ENCODE measurements at places on chromosomes 6 and 20.

- no peak for DNase-seq
Observed at GRCh38 chr20:3738111-3739053, 5.9 kb downstream of the HSPA12B start.

GRCh38 chr6:4914420-4915159 is 89.2 kb downstream of the RPP40 start:
- DNase-seq: no peak

DNA sequence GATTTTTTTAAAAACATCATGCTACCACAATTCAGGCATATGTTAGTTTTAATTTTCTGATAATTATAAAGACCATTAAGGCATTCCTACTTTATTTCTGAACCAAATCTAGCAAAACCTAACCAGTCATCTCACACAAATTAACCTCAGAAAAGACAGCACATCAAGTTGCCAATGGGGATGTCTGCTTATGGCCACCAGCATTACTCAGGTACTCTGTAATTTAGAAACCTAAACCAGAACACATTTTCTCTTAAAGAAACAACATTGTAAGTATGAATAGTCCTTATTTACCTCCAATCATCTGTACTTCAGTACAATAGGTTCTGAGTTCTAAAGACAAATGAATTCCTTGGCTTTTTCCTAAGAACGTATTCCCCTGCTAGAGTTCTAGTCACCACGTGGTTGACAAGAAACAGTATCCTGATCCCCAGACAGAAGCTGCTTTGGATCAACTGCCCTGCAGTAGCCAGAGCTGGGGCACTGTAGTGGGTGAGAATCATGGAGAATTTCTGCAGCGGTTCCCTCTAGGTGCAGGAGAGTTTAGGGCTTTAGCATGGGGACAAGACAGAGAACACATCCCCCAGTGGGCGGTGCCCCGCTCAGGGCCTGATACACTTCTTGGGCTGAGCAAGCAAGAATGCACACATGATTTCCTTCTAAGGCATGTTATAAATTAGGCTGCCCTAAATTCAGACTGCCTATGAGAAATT is 15.4 kb downstream of the GCLC start:
- DNase-seq: no peak

DNA sequence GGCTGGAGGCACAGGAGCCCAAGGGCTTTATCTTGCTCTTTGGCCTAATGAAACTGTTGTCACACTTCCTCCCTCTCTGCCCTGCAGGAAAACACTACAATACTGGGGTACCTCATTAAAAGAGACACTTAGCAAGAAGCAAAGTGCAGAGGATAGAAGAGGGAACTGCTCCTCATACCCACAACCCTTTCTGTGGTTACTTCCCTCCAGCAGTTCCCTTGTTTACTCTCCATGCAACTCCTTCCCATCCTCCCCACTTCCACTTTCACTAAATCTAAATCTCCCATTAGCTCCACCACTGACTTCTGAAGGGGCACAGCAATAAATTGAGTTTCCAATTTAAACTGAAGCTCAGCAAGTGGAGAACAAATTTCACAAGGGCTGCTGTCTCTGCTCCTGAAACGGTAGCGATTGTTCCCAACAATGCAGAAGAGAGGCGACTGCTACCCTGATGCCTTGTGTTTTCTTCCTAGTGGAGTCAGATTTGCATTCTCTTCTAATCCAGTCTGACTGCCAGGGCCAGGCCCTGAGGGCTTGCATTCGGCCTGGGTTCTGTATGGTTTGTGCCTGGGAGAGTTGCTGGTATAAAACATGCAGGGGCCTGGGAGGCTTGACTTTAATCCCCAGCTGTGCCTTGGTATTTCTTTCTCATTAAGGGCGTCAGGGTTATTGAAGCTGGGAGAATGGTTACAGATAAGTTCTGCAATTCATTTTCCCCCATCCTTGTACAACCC is 454.7 kb downstream of the TFAP2B start:
- DNase-seq: no peak

DNA sequence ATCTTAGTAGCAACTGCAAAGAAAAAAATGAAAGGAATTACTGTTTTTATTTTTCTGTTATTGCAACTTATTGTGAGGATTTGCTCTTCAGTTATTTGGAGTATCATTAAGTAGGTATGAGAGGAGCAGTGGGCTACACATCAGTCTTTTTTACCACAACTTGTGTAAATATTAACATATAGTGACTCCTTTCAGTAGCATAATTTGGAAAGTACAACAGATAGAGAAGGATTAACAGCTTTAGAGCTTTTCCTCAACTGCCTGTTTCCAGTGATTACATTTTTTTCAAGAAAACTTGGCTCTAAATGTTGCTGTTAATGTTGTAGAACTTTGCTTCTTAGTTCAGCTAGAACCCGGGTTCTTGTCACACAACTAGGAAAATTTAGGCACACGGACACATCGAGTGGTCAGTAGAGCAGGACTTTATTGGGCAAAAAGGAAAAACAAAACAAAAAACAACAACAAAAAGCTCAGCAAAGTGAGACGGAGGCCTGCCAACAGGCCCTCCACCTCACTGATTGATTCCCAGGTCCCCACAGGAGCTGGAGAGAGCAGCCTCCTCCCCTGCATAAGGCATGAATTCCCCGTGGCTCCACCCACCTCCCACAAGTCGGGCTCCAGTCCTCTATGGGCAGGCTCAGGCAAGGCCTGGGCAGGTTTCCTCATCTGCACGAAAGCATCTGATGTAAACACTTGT is 75.1 kb downstream of the ADGRG6 start:
- no peak for DNase-seq

DNA sequence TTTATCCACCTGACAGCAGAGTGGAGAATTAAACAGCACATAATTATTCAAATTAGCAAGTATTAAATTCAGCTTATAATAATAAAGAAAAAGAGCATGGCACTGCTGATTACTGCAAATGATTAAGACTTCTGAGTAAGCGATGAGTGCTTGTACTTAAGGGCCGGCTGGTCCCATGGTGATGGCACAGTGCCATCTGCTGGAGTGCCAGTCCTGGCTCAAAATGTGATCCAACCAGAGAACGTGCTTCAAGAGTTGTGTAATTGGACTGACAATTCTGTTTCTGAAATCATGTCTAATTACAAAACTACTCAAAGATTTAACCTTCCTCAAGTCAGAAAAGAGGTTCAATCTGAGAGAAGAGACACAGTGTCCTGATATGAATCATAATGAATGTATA is 181.6 kb upstream of the RGS17 start:
- DNase-seq: no peak

- DNase-seq: no peak
Observed at GRCh38 chr20:2946988-2947961, 74.0 kb downstream of the PTPRA start.

DNA sequence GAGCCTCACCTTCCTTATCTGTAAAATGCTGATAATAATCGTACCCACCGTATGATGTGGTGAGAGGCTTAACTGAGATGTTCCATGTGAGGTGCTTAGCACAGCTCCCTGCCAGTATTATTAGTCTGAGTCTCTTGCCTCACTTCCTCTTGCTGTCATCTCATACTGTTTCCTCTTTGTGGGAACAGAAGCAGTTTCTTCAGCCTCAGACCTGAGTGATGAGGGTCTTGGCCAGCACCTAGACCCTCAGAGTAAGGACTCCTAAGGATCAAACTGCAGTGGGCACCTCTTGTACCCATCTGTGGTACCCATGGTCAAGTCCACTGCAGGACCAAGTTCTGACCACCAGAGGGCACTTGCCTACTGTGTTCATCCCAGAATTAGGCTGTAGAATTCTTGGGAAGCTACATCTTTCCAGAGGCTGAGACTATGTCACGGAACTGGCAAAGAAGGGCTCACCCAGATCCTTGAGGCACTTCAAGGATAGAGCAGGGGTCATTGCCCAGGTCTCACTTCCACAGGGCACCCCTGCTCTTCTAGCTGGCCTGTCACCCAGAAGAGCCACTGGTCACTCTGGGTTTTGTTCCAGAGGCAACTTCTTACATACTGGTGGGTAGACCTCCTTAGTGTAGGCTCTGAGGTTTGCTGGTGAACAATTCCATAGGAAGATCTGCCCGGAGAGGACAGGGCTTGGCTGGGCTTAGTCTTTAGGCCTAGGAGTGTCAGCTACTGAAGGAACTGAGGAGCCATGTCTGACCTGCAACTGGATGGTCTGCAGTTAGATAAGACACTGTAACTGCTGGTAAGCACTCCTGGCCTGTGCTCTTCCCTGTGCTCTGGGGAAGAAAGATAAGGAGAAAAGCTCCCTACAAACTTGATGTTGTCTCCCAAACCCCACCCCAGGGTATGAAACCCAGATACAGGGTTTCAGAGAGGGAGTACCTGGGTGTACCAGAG is 20.6 kb upstream of the SGK2 start:
- no peak for DNase-seq

- no peak for DNase-seq
Observed at GRCh38 chr6:80478030-80478429, 371.6 kb downstream of the BCKDHB start.

DNA sequence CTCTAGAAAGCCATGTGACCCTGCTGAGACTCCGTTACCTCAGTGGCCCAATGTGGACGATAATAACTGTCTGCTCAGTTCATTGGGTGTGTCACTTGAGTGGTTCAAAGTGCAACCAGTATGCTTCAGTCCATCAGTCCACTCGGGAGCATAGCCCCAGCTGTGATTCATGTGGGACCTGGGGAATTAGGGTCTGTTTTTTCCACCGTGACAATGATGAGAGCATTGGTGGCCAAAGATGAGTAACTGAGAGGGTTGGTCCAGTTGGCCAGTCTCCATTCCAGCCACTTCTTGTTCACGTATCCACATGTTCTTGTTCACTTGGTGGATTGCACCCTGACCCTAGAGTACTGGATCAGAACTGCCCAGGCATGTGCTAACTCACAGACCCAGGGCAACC is 403.6 kb downstream of the CD83 start:
- no peak for DNase-seq

DNA sequence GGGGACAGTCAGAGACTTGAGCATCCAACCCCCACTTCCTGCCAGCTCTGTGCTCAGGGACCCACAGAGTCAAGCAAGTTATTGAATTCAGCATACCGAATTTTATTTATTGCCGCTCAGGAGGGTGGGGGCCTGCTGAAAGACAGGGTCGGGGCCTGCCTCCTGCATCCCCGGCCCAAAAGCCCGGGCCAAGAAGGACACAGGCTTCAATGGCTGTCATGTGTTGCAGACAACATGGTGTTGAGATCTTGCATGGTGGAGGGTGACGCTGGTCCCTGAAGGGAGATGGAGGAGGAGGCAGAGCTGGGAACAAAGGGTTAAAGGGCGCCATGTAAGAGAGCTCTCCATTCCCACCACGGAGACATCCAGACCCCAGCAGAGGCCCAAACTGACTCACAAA is 698 bp downstream of the SFTA2 start:
- no peak for DNase-seq

GRCh38 chr20:38034108-38034649 is 633 bp downstream of the RPRD1B start:
- no peak for DNase-seq

GRCh38 chr20:50297498-50298376 is 107.1 kb downstream of the CEBPB start:
- DNase-seq: no peak

- DNase-seq: no peak
Observed at GRCh38 chr6:138722425-138723371, 50.9 kb upstream of the CCDC28A start.

DNA sequence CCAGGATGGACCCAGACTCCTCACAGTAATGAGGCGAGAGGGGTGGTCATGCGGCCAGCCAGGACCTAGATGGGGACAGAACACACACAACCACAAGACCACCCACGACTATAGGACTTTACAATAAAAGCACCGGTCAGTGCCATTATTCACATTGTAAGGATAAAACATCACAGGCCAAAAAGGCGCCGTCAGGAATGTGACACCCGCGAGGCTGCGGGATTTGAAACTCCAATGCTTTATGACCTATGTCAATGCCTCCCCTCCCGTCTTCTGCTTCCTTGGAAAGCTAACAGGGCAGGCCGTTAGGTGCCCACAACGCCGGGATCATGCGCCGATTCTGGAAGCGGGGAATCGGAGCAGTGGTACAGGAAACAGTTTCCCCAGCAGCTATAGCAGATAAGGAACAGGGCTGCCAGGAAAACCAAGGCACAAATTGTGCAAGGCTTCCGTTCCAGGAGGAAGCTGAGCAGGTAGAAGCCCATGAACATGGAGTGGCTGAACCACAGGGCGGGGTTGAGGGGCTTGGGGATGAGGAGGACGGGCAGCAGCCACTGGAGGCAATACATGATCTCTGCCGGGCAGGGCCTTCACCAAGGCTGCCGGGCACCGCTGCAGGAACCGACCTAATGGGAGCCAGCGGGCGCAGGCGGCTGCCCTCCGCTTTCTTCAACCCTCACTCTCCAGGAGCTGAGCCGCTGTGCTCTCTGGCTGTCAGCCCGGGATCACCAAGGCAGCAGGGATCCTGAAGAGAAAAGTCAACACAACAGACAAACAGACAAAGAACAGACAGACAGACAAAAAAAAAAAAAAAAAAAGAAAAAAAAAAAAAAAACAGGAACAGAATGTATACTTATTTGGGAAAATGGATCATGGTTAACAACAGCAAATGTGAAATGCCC is 2.2 kb upstream of the NNAT start:
- no peak for DNase-seq

DNA sequence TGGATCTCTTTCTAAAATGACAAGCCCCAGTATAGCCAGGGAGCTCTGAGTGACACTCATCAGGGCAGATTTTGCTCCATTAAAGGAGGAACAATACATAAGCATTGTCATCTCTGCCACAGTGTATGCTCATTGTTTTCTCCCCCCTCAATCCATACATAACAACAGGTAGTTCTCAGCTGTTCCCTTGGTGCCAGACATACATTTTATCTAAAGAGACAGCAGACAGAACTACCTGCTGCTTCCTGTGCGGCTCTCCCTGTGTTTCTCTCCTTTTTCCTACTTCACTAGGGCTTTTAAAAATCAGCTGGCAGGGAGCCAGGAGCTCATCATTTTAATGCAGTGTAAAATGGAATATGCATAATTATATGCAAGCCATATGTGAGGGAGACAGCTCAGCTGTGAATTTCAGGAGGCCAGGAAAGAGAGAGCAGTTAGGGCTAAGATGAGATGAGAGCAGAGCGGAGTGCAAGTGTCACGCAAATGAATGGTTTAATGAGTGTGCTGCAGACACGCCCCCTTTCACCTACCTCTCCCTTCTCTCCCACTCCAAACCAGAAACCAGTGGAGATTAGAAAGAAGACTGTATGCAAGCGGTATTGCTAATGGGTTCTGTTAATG is 96.0 kb downstream of the SOBP start:
- no peak for DNase-seq

DNA sequence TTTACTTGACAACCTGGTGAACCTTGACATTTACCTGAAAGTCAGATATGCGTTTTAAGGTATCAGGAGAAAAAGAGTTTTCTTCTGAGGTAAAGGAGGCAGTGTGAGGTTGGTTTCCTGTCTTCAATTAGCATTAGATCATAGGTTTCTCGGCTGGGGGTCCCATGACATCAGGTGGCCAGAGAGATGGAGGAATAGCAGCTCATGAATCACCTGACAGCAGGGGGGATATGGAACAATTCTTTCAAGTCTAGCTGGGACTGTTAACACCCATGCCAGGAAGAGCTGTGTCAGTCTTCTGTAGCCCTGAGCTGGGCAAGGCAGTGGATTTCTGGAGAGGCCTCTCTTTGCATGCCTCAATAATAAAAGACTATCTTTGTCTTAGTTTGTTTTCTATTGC is 108.0 kb upstream of the TMEM170B start:
- DNase-seq: no peak

- no peak for DNase-seq
Observed at GRCh38 chr6:143155681-143156080, 95.0 kb downstream of the AIG1 start.
